ENCODE measurements at places on chromosomes 7 and 10. TPM values are rescaled to one million over a fixed set of nuclear protein-coding genes. Genes with fewer than 3 reads are reported as not detected.

Gene ACHE
- under 0.01 TPM for total RNA-seq

Gene MYO1G
- total RNA-seq = 0.34 TPM

Gene HTRA1
- total RNA-seq = 120 TPM

Gene TRIM73
- 2.1 TPM for total RNA-seq

Gene OR6V1
- total RNA-seq = not detected

Gene MYL10
- total RNA-seq = not detected

Gene PDE1C
- total RNA-seq = under 0.01 TPM

Gene FKBP14
- 31.5 TPM for total RNA-seq

Gene AGR2
- 11.5 TPM for total RNA-seq

Gene NYAP1
- 0.64 TPM for total RNA-seq

Gene TUBB8
- total RNA-seq = not detected

Gene SUGCT
- 6.5 TPM for total RNA-seq

Gene GRID2IP
- total RNA-seq = 0.14 TPM

Gene OR13A1
- not detected for total RNA-seq

Gene LOXL4
- total RNA-seq = 2.0 TPM

Gene KMT2C
- 62.9 TPM for total RNA-seq

Gene THSD7A
- total RNA-seq = 0.28 TPM

Gene ARID5B
- 10.3 TPM for total RNA-seq

Gene ASZ1
- not detected for total RNA-seq

Gene DKK1
- total RNA-seq = 1.8 TPM

Data from nasal cavity respiratory epithelium epithelial cell of viscerocranial mucosa (primary cell).